ENCODE measurements at places on chromosomes 4 and X. TPM values are rescaled to one million over a fixed set of nuclear protein-coding genes. Genes with fewer than 3 reads are reported as not detected.
A peak's percentile ranks its signal among the peaks of the same experiment; 100 is the strongest.

- no peak for DNase-seq
Observed at GRCh38 chr4:73707269-73707875, 33.0 kb upstream of the CXCL8 start.

DNA sequence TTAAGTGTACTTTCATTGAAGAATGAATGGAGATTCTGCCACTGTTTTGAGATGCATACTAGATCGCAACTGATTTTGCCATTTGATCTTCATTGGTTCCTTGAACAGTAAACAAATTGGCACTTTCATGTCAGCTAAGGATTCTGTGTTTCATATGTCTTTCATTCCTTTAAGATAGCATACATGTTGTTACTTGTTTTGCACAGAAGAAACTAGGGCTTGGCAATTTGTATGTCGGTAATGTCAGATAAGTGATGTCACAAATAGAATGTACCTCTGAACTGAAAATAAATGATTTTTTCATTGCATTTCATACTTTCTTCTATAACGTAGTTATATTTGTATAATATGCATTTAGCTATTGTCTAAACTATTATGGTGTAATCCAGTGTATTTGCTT, 73.2 kb upstream of the TENM3 start:
- no peak for DNase-seq

DNA sequence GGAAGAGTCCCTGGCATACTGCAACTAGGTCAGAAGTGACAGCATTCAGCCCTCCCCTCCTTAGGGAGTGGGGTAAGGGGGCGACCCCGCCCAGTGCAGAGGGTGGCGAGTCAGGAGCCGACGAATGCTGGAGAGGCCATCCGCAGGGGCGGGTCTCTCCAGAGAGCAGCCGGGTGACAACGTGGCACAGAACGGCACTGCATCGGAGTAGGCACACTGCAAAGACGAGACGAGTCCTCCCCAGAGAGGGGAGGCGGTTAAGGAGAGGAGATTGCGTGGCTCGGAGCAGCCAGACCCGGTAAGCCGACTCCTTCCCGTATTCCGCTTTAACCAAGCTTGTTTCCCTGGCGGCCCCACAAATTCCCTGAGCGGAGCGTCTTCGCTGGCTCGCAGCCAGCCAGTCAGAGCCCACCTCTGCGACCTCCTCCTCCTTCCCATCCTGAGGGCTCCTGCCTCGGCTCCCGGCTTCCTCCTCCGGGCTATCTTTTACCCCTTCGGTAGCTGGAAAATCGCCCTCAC, 54.9 kb downstream of the LINC00632 start:
- DNase-seq: peak; percentile 84

Gene GRIA2
- not detected for total RNA-seq

DNA sequence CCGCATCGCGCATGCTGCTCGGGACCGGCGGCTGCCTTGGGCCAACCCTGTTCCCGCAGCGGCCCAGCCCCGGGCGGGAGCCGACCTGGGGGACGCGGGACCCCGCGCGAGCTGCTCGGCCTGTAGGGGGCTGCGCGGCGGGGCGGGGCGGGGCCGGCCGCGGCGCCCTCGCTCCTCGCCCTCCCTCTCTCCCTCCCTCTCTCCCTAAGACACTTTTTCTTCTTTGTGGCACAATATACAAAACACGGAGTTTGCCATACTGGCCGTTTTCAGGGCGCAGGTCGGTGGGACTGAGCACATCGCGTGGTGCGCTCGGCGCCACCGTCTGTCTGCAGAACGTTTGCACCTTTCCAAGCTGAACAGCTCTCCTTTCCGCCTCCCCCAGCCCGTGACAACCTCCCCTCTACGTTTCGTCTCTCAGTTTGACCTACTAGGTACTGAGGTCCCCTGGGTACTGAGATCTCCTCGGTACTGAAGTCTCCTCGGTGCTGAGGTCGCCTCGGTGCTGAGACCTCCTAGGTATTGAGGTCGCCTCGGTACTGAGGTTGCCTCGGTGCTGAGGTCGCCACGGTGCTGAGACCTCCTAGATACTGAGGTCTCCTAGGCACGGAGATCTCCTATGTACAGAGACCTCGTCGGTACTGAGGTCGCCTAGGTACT, 261.1 kb upstream of the PLCXD1 start:
- peak; percentile 27 for DNase-seq

- DNase-seq: no peak
Observed at GRCh38 chrX:12955882-12956703, 18.8 kb upstream of the TMSB4X start.
